ENCODE measurements at places on chromosomes 7 and 10.
A peak's percentile ranks its signal among the peaks of the same experiment; 100 is the strongest.

DNA sequence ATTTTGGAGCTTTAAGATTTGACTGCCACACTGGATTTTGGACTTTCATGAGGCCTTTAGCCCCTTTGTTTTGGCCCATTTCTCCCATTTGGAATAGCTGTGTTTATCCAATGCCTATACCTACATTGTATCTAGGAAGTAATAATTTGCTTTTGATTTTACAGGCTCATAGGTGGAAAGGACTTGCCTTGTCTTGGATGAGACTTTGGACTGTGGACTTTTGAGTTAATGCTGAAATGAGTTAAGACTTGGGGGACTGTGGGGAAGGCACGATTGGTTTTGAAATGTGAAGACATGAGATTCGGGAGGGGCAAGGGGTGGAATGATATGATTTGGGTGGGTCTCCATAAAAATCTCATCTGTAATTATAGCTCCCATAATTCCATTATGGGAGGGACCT is 47.6 kb upstream of the PAPSS2 start:
- no peak for DNase-seq

DNA sequence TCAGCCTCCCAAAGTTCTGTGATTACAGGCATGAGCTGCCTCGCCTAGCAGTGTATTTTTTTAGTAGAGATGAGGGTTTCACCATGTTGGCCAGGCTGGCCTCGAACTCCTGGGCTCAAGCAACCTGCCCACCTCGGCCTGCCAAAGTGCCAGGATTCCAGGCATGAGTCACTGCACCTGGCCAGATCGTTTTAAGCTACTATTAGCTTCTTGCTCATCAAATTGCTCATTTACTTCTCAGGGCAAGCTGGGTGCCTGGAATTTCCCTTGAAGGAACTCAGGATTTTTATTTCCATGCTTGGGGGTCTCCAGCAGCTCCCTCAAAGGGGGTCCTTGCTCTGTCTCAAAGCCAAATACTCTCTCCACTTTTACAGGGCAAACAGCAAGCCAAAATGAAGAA is 798.0 kb upstream of the AUTS2 start:
- no peak for DNase-seq

DNA sequence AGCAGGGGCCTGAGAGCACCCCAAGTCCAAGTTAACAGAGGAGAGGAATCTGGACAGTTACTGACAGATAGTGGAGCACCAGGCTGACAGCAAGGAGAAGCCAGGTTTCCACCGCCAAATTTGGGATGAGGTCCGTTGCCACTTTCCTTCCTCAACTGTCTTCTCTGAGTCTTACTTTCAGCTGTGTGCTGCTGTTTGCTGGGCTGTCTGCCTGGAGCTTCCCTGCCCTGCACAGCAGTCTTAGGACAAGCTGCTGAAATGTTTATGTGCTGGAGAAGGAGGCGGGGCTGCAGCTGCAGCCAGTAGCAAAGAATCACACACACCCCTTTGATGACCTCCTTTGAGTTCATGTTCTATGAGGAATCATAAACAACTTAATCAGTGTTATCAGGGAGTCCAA is 17.4 kb upstream of the CYP3A7 start:
- DNase-seq = no peak

DNA sequence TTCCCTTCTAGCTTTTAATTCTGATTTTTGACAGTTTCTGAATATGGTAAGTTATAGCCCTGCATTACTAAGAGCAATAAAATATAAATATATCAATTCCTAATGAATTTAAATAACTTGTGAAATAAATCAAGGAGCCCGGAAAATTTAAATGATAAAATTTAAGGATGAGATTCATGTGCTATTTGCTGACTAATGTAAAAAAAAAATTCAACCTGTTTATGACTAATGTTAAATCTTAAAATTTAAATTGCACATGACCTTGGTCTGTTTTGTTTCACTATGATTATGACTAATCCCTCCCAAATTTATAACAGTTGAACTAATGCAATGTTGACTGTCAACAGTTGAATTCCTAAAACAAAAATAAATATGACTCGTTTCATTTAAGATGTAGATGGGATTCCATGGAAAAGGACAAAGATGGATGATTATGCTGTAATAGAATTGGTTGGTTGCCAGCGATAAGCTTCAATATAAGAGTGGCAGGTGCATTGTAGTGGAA is 419.9 kb downstream of the NRG3 start:
- DNase-seq = no peak

GRCh38 chr10:78473006-78473405 is 439.3 kb downstream of the RPS24 start:
- DNase-seq = no peak

GRCh38 chr10:28800144-28800543 is 122.8 kb downstream of the BAMBI start:
- DNase-seq = no peak

DNA sequence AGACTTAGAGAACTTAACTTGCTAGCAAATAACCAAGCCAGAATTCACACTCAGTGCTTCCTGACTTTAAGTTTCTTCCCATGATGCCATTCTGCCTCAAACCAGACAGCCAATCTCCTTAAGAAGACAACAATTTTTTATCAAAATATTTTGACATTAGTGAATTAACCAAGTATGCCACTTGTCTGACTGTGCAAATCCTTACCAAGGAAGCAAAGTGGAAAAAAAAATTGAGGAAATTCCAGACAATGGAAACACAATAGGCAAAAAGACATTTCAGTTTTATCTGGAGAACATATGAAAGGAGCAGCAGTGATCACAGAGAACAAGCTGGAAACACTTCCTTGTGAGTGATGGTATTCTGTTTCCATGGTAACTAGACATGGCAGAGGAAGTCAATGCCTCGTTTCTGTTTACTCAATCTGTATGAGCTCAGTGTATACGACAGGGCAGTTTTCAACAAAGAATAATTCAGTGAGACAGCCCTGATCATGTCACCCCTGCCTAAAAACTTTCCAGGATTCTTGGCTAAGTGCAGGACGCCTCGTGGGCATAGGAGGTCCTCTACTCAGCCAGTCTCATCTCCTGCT is 114.2 kb downstream of the DYNC1I1 start:
- DNase-seq = no peak

GRCh38 chr10:63711867-63712716 is 190.9 kb downstream of the REEP3 start:
- DNase-seq = peak; percentile 82

DNA sequence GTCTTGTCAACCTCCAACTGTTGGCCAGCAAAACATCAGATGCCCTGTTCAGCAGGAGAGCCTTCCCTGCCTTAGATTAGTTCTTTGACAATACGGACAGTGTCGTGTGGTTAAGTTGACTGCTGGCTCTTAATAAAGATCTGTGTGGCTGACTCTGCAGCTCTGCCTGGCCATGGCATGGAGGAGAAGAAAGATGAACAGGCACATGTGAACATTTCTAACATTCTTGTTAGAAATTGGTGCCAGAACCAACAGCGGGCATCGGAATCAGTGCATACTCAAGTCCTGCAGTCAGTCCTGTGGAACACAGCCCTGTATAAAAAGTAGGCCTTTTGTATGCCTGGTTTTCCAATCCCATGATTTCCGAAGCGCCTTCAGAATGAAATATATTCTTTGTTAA is 455.6 kb downstream of the POM121L12 start:
- no peak for DNase-seq

GRCh38 chr7:158076656-158077055 is 511.0 kb downstream of the PTPRN2 start:
- DNase-seq = no peak

DNA sequence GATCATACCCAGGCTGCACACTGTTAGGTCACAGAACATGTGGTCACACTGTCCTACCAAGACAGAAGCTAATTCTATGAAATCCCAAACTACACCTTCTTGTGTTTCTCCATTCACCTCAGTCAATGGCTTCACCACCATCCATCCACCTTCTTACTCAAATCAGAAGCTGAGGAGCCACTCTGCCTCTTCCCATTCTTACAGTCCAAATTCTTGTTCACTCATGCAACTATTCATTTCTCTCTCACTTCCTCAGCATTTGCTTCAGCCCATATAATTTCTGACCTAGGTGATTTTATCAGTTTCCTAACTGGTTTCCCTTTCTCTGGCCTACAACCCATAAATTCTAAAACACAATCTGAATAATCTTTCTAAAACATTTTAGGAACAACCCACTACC is 229.2 kb downstream of the LRRN3 start:
- no peak for DNase-seq

GRCh38 chr7:139648941-139649425 is 125.5 kb downstream of the CLEC2L start:
- DNase-seq = no peak

DNA sequence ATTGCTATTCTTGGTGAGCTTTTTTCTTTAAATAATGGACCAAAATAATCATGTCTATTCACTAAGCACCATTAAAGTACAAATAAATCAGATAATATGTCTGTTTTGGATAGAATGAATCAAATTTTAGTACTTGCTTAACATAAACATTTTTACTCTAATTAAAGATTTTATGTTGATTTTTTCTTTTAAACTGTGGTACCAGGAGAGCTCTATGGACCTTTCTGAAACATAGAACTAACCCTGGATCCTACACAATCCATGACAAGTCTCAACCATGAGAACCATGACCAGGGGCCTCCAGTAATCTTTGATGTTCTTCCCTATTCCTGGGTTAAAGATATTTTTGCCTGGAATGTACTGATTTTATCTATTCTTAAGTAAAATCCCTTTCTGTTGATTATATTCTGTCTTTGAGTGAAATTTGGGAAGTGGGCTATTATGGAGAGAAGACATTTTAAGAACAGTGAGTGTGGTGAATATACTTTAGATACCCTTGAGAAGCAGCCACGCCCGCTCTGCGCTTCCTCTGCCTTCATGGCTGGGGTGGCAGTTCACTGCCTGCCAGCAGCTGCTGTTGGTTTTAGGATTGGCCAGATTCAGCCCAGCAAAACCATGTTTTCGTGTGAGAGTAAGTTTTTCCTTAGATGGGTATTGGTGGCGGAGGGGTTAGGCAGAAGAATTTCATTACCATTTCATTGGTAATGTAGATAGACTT is 42.2 kb upstream of the BHLHA15 start:
- no peak for DNase-seq

- DNase-seq = no peak
Observed at GRCh38 chr7:99258501-99258900, 14.1 kb upstream of the MYH16 start.

GRCh38 chr7:156157409-156158012 is 345.2 kb upstream of the SHH start:
- DNase-seq = no peak

DNA sequence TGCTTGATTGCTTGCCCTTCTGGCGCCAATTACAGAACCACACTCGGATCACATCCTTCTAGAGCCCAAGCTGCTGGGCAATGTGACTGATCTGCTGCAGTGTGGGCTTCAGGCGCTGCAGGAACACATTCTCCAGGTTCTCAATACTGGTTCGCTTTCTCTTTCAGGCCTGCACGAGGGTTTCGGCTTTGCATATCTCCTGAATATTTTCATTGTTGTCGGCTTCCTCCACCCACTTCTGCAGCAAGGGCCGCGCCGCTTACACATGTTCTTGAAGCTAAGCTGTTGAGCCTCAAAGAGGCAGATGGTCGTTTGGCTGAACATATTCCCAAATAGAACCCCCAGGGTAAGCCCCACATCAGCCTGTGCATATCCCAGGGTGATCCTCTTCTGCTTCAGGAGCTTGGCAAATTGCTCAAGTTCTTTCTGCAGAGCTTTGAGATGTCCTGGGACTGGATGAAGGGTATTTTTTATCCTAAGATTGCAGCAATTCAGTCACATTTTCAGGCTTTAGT is 64.6 kb downstream of the HERC4 start:
- DNase-seq = no peak

GRCh38 chr10:110335314-110336064 is 30.8 kb upstream of the SMNDC1 start:
- no peak for DNase-seq

DNA sequence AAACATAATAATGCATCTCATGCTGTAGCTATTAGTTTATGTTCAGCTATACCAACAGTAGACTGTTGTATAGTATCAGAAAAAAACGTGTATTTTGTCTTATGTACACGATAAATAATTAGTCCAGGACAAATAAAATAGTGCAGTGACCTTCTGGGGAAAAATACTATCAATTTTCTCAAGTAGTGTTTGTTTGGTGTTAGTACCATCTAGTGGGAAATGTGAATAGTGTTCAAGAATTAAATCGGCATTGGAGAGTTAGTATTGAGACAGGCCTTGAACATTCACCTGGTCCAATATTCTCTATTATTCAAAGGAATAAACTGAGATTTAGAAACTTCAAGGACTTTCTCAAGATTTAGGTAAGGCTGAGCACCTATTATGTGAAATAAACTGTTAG is 21.7 kb upstream of the OR2A5 start:
- DNase-seq = peak; percentile 40

DNA sequence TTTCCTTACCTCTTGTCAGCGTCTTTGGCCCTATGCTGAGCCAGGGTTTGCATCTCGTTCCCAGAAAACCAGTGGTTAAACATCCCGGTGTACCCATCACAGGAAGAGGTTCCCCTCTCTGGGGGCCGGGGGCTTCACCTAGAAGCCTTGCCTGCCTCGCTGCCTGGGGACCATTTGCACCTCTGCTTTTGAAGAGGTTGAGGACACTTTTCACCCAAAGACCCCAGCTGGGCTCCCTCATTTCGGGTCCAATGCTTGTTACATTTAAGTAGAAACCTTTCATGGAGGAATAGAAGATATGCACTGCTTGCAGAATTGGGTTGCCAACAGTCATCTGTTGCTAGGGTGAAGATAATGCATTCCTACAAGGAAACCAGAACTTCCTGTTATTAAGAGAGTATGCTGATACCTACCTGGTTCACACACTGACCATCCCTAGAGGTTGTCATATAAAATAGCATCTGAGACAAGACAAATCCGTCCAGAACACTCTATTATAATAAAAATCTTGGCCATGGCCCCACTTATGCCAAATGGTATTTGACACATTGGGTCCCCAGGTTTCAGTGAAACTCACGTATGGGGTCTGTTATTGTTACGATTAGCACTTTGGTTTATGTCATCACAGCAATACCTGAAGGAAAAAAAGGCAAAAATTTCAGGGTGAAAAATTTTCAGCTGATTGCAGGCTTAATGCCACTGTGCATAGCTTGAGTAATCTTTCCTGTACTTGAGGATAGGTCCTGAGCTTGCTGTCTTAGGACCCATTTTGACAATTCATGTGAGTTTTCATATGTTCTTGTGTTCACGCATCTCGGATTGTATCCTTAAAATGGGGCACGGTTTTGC is 917 bp downstream of the ZNF365 start:
- no peak for DNase-seq

DNA sequence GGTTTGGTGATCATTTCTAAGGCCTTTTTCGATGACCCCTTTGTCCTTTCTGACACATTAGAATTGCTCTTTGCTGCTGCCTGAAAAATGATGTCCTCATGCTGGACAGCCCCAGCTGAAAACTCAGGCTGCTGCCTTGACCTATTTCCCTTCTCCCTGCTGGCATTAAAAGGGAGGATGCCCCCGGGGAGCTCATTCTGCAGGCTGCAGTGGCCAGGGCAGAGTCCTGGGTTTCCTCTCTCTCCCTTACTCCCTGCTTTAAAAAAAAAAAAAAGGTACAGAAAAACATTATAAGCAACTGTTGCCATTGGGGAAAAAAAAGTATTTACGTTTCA is 35.4 kb downstream of the LRRC4 start:
- DNase-seq = no peak

- no peak for DNase-seq
Observed at GRCh38 chr7:70006261-70006920, 408.1 kb downstream of the AUTS2 start.

GRCh38 chr10:53209944-53210611 is 437.5 kb upstream of the MBL2 start:
- DNase-seq = peak; percentile 8
